ENCODE measurements at places on chromosomes 11 and 22.
A peak's percentile ranks its signal among the peaks of the same experiment; 100 is the strongest.

GRCh38 chr22:40628354-40629042 lies 8.0 kb downstream of the MRTFA start:
- DNase-seq: no peak

DNA sequence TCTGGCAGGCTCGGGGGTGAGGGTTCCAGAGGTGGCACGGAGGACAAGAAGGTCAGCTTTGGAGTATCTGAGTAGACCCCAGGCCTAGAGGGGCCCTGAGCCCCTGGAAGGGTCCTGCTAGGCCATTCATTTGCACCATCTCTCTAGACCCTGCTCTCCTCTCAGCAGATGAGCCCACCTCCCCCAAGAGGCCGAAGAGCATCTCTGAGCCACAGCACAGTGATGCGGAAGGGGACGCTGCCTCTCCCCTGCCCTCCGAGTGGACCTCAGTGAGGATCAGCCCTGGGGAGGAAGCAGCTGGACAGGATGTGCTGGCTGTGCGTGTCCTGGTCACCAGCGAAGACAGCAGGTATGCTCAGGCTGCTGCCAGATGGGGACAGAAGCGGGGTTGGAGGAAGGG lies 101.6 kb upstream of the PARVA start:
- DNase-seq: no peak

DNA sequence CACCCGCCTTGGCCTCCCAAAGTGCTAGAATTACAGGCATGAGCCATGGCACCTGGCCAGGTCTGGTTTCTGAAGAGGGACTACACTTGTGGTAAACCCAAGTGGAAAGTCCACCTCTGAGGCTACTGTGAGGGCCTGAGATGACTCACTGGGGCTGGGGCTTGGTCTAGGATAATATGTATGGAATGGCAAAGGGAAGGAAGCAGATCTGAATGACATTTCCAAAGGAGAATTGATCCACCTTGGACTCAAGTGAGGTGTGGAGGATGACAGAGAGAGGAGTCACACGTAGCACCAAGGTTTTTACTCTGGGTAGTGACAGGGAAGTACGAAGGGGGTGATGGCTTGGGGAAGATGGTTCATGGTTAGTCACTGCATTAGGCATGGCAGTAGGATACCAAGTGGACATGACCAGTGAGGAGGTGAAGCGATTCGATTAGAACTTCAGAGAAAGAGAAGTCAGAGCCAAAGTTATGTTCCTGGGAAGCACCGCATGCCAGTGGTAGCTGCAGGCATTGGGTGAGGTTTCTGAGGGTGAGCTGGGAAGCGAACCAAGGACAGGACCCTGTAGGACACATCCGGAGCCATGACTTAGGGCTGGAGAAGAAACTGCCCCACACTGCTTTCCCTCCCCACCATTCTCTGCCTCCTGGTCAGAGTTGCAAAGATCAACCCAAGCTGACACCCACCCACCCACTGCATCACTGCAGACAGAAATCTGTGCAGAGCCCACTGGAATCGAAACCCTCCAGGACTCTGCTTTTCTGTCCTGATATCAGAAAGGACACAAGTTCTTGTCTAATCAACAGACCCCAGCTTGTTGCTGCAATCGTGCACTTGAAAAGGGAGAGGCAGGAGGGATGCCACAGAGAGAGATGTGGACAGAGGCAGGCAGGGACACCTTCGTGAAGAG lies 13.0 kb upstream of the BCL9L start:
- no peak for DNase-seq

GRCh38 chr11:86486261-86487030 lies 111.8 kb downstream of the CCDC81 start:
- peak; percentile 83 for DNase-seq

GRCh38 chr11:66345316-66345649 lies 379 bp upstream of the BRMS1 start:
- DNase-seq: no peak

DNA sequence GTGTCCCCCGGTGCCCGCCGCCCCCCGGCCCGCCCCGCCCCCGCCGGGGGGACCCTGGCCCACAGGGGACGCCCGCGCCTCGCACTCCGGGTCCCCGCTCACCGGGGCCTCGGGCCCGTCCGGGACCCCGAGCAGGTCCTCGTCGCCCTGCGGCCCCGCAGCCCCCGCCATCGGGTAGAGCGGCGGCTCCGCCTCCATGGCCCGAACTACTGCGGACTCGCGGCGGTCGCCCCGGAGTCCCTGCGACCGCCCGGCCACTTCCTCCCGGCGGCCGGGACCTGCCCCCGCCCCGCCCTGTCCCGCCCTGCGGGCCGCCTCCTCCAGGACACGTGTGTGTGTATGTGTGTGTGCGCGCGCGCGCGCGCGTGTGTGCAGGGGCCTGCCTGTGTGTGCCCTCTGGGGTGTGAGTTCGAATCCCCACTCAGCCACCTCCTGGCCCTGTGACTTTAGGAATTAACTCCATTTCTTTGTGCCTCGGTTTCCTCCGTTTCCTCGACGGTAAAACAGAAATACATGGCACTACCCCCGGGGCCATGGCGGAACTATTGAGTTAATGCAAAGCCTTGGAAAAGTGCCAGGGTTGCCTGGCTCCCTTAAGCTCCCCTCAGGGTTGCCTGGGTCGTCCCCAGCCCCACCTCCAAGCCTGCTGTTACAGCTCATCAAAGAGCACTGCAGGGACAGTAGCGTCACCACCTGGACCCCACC lies at the start of gene UNC93B1:
Gene UNC93B1 (minus strand): TSS at position 252 of the 705 bp plus-strand sequence. CDS start 54 bp downstream, at position 198.
- peak; percentile 44 for DNase-seq

DNA sequence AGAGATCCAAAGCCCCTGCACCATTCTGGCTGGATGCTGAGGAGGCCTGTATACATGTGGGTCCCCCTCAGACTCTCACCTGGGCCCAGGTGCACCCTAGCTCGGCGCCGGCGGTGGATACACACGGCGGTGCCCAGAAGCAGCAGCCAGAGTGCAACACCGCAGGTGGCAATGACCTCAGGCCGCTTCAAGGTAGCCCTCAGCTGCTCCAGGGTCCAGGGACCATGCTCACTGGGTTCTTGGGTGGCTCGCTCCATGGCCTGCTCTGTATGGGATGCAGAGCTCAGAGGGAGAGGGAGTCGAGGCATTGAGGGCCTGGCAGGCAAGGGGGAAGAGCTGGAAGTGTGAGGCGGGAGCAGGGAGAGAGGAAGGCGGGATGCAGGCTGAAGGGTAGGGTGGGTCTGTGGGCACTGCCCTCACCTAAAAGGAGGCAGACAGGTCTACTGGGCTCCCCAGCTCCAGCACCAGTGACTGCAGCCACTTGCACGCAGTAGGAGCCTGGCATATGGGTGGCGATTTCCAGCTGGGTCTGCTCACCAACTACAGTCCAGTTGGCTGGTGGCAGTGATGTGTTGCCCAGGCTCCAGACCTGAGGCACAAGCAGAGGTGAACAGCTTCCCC lies 3.8 kb downstream of the ROBO4 start:
- DNase-seq: no peak

DNA sequence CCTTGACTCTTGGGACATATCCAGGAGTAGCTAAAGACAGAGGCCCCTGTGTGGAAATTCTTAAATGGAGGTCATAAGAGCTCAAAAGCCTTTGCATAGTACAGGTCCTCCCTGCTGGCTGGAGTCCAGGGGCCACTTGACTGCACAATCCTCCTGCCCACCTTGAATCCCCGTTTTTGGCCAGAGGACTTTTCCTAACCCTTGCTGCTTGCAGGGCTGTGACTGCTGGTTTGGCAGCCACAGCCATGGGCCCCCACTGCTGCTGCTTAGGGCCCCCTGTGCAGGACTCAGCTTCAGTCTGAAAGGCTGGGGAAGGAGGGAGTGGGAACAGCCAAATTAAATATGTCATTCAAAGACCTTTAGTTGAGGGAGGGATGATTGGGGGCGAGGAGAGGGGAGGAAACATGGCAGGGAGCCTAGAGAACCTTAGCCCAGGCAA lies 33.4 kb downstream of the ARHGAP1 start:
- DNase-seq: no peak

DNA sequence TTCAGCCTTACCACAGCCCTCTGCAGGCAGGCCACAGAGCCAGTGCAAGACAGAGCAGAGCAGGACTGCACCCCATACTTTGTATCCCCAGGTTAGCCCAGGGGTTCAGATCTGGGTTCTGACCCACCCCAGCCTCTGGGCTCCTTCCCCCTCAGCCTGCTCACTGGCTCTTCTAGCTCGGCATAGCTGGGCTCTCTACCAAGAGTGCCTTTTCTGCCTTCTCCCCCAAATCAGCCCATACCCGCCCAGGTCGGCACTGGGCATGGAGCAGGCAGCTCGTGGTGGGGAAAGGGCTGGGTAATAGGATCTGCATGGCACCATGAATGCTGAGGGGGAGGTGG lies 8.3 kb downstream of the RELT start:
- DNase-seq: no peak
